Psoas muscle (tissue), 8 donors: ENCODE measurements at places on chromosomes 6 and 20.
A peak's percentile ranks its signal among the peaks of the same experiment; 100 is the strongest.

GRCh38 chr6:108616544-108616943, 55.8 kb downstream of the FOXO3 start:
- no peak overlapping the region for H3K27ac ChIP-seq
- no peak for DNase-seq
- H3K27me3 ChIP-seq: no peaks in the 10 kb centered on the region
- H3K36me3 ChIP-seq: no peaks in the 10 kb centered on the region
- H3K4me3 ChIP-seq: no peak overlapping the region

- H3K27me3 ChIP-seq: no peaks in the 10 kb centered on the region
- no peaks in the 10 kb centered on the region for H3K36me3 ChIP-seq
- no peak for DNase-seq
- no peak overlapping the region for H3K4me3 ChIP-seq
- H3K4me1 ChIP-seq: no peaks in the 10 kb centered on the region
Observed at GRCh38 chr6:7469696-7470095, 71.8 kb upstream of the DSP start.

GRCh38 chr6:141562186-141562811, 570.4 kb upstream of the GJE1 start:
- H3K36me3 ChIP-seq: no peaks in the 10 kb centered on the region
- peak; percentile 55 for DNase-seq

- peak overlapping the region; percentile 81 for H3K27ac ChIP-seq
- no peak overlapping the region for H3K4me3 ChIP-seq
- H3K27me3 ChIP-seq: no peaks in the 10 kb centered on the region
- DNase-seq: no peak
- H3K4me1 ChIP-seq: peaks cover 10% of the 10 kb centered on the region
Observed at GRCh38 chr6:24394780-24395437, 7.8 kb upstream of the MRS2 start.

- DNase-seq: no peak
- no peak overlapping the region for H3K27ac ChIP-seq
- H3K4me3 ChIP-seq: no peak overlapping the region
- H3K36me3 ChIP-seq: peaks cover 20% of the 10 kb centered on the region
- no peaks in the 10 kb centered on the region for H3K27me3 ChIP-seq
Observed at GRCh38 chr20:58667975-58668374, 16.9 kb downstream of the STX16 start.

DNA sequence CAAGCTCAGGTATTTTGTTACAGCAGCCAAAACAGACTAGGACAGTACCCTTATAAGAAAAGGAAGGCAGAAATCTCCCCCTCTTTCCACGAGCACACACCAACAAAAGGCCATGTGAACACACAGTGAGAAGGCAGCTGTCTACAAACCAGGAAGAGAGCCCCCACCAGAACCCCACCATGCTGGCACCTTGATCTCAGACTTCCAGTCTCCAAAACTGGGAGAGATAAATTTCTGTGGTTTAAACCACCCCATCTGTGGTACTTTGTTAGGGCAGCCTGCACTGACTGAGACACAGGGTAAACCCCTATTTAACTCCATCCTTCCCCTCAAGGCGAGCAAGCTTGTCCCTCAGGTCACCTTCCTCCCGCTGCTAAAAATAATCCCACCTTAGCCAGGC, 475.8 kb upstream of the JARID2 start:
- H3K36me3 ChIP-seq: no peaks in the 10 kb centered on the region
- no peaks in the 10 kb centered on the region for H3K27me3 ChIP-seq
- no peaks in the 10 kb centered on the region for H3K4me1 ChIP-seq
- DNase-seq: no peak

DNA sequence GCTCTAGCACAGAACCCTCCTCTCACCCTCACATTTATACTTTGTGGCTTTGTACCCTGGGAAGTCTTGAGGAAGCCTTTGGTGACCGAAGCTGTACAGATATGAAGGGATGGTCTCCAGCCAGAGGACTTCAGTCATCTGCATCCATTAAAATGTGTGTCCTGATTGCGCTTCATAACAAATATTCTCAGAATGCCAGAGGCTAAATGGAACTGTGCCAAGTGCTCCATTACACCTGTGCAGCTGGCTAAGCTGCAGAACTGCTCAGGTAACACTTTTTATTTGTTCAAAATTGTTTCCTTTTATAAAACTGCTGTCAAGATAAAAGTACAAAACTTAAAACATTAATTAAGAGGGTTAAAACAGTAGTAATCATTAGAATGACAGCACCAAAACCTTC, 22.3 kb downstream of the TPBG start:
- H3K4me3 ChIP-seq: no peak overlapping the region
- no peak for DNase-seq
- H3K36me3 ChIP-seq: no peaks in the 10 kb centered on the region
- H3K4me1 ChIP-seq: no peaks in the 10 kb centered on the region
- no peaks in the 10 kb centered on the region for H3K27me3 ChIP-seq
